ENCODE measurements at places on chromosomes 16 and 17.

DNA sequence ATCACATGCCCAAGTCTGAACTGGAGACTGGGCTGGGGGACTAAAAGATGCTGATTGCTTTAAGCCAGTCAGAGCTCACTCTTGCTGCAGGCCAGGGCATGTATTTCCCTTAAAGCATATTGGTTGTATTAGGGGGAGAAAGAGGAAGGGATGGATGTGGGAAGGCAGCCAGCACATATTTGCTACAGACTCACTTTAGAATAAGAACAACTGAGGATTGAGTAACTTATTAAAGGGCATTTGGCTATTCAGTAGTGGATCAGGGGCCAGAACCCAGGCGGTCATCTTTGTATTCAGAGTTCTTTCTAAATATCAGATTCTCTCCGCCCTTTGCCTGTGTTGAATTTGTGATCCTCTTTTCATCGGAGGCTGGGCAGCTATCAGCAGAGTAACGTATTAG lies 231.7 kb downstream of the HAPSTR1 start:
- peak; percentile 32 for DNase-seq

- no peak for DNase-seq
Observed at GRCh38 chr17:81315129-81315884, 20.2 kb upstream of the SLC38A10 start.

DNA sequence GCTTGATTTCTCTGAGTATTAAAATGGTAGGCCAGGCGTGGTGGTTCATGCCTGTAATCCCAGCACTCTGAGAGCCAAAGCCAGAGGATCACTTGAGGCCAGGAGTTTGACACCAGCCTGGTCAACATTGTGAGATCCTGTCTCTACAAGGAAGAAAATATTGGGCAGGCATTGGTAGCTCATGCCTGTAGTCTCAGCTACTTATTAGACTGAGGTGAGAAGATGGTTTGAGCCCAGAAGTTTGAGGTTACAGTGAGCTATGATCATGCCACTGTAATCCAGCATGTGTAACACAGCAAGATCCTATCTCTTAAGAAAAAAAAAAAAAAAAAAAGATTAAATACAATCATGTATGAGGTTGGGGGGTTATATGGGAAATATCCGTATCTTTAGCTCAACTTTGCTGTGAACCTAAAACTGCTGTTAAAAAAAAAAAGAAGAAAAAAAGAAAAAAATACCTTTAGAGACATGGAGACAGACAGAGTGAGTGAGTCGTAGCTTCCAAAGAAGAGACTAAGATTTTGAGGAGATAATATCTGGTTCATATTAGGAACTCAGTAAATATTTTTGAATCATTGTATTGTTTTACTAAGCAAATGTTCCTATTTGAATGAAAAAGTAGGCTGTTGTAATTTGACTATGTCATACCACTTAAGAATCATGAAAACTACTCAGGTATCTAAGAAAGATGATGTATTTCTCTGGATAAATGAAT lies 325.7 kb upstream of the TBX2 start:
- no peak for DNase-seq

DNA sequence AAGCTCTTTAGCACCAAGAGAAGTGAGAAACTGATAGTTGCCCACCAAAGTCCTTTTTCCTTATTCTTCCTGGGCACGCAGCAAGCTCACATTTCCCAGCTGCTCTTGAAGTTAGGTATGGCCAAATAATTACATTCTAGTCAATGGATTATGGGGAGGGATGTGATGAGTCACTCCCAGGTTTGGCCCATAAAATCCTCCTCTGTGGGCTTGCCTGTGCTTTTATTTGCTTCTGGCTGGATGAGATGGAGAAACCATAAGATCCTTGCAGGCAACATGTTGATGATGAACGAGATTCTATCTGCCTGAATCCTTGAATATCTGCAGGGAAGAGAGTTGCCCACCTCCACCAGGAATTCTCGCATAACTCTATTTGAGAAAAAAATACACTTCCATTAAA lies 568.3 kb upstream of the SALL1 start:
- no peak for DNase-seq

- no peak for DNase-seq
Observed at GRCh38 chr16:86961171-86961601, 356.0 kb downstream of the C16orf95 start.

- DNase-seq: no peak
Observed at GRCh38 chr17:58621174-58621573, 70.7 kb downstream of the TEX14 start.

GRCh38 chr16:88274847-88275246 lies 107.9 kb upstream of the ZNF469 start:
- DNase-seq: no peak

Measured in body of pancreas (tissue), 4 donors.